ENCODE measurements at places on chromosomes 16 and 17.
A peak's percentile ranks its signal among the peaks of the same experiment; 100 is the strongest.

GRCh38 chr17:60091908-60092331 is 13.2 kb upstream of the HEATR6 start:
- DNase-seq = peak; percentile 57

DNA sequence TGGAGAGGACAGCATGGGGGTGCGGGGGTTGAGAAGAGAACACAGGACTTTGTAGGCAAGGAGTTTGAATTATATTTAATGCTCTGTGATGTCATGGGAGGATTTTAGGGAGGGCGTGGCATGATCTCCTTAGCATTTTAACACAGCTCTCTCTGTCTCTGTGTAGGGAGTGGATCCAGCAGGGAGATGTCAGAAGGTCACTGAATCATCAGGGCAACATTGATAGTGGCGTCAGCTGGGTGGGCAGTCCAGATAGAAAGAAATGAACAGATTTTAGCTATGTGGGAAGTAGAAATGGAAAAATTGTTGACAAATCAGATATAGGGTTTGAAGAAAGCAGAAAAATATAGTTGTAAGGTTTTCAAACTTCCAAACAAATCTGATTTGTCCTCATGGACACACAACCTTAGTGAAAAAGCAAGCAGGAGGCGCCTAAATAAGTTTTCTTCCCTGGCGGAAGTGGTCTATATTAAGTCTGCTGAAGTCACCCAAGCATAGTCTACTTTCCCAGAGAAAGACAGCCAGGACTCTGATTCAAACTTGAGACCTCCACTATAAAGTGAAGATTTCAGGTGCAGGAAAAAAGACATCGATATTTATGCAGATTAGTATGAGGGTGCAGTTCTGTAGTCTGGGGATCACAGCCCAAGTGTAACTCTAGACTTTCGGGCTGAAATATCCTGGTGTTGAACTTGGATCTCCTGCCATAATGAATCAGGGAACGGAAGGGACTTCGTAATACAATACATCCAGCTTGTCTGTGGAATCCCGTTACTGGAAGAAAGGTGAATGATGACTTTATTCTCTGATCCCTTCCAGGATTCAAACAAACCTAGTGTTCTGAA is 10.1 kb upstream of the PCTP start:
- DNase-seq = no peak

DNA sequence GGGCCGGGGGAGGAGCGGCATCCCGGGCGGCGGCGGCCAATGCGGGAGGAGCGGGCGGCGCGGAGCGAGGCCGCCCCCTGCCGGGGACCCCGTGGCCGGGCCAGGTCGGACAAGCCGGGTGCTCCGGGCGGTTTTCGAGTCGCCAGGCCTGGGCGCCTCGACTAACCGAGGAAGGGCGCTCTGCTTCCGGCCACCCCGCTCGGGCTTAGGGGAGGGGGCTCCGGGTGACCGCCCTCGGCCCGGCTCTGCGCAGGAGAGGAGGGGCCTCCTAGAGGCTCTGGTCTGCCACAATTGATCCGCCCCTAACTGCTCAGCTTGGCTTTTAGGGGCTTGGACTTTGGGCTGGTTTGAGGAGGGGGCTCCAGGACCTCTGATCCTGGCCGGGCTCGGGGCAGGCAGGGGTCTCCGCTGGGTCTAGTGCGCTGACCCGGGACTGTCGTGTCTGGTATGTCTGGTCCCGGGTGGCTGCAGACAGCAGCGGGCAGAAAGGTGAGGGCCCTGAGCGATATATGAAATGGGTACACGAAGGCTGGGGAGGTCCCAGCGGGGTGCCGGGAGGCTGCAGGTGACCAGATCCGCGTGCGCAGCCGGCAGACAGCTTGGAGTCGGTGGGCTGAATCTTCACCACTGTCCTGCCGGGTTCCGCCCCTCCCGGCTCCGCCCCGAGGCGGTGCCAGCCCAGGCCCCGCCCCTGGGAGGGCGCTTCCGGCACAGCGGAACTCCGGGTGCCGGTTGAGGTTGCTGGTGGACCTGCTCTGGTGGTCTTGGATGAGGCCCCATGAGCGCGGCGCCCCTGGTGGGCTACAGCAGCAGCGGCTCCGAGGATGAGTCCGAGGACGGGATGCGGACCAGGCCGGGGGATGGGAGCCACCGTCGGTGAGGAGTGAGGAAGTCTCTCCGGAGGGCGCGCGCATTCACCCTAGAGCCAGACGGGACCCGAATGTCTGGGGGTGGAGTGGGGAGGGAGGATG is at the start of gene USB1:
USB1 (plus strand) TSS at position 702 of the 971 bp plus-strand sequence; CDS start at position 779, 77 bp downstream.
- DNase-seq = peak; percentile 54

GRCh38 chr17:29582772-29583171 is 6.7 kb downstream of the GIT1 start:
- no peak for DNase-seq

GRCh38 chr17:67666710-67667109 is 51.0 kb upstream of the NOL11 start:
- DNase-seq = no peak

DNA sequence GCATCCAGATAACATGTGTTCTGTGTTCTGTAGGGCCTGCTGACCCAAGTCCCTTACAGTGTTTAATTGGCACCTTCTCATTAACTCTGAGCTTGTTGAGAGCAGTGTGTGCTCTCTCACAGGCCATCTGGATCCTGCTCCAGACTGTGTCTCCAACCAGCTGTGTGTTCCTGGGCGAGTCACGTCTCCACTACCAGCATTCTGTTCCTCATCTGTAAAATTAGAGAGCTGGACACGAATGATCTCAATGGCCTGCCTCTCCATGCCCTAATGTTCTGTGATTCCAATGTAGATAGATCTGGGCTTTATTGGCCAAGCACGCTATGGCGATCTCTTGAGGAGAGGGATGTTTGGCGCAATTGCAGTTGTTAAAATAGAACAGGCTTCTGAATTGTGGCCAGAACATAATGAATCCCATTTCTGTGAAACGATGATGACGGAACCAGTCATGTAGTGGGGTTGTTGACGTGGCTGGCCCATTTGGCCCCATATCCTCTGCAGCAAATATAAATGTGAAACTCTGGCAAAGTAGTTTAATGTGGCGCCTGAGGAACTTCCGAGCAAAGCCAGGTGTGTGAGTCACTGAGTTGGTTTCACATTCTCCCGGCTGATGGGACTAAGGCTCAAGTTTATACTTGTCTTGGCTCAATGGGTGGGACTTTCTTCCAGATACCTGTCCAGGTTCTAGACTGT is 22.2 kb downstream of the TBX4 start:
- no peak for DNase-seq

DNA sequence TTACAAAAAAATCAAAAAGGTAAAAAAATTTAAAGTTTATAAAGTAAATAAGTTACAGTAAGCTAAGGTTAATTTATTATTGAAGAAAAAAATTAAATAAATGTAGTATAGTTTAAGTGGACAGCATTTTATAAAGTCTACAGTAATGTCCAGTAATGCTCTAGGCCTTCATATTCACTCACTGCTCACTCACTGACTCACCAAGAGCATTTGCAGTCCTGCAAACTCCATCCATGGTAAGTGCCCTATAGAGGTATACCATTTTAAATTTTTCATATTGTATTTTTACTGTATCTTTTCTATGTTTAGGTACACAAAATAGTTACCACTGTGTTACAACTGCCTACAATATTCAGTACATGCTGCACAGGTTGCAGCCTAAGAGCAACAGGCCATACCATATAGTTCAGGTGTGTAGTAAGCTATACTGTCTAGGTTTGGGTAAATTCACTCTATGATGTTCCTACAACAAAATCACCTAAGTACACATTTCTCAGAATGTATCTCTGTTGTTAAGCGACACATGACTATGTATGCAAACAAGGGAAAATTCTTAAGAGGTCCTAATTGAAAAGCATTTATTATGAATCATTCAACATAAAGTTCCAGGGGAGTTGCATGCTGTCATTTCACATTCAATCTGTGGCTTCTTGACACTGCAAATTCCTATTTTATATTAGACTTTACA is 92.3 kb downstream of the SPAG9 start:
- DNase-seq = no peak

DNA sequence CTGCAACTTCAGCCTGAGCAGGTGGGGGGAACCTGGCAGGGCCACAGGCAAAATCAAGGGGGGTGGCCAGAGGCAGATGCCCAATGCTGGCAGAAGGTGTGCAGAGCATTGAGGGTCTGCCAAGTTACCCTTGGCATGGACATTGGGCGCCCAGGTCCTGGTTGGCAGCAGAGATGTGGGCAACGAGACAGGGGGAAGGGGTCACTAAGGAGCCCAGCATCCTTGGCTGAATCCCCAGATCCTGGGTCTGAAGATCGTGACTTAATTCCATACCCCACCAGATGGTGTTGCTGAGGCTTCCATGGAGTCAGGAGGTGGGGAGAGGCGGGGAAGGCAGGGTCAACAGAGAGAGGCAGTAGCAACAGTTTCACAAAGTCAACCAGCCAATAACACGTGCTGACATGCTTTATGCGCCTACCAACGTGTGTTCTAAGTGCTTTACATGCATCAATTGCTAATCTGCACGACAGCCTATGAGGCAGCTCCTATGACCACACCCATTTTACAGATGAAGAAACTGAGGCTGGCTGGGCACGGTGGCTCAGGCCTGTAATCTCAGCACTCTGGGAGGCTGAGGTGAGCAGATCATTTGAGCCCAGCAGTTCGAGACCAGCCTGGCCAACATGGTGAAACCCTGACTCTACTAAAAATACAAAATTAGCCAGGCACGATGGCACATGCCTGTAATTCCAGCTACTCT is 83.3 kb downstream of the GSG1L start:
- DNase-seq = no peak

DNA sequence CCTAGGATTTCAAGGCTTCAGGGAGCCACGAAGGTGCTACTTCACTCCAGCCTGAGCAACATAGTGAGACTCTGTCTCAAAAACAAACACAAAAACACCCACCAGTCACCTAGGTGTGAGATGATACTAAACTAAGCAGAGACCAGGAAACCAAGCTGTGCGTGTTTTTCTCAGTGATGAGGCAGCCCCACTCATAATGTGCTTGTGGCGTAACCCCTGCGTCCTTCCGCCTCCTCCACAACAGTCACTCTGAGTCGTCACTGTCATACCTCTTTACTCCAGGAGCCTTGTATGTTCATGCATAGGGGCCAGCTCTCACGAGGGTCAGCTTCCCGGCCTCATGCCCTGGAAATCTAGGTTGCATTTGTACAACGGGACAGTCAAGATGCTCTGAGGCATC is 31.1 kb upstream of the SLC47A1 start:
- DNase-seq = no peak

- no peak for DNase-seq
Observed at GRCh38 chr16:47063011-47063724, 80.6 kb downstream of the NETO2 start.

- no peak for DNase-seq
Observed at GRCh38 chr17:53142890-53143289, 679.8 kb upstream of the KIF2B start.

DNA sequence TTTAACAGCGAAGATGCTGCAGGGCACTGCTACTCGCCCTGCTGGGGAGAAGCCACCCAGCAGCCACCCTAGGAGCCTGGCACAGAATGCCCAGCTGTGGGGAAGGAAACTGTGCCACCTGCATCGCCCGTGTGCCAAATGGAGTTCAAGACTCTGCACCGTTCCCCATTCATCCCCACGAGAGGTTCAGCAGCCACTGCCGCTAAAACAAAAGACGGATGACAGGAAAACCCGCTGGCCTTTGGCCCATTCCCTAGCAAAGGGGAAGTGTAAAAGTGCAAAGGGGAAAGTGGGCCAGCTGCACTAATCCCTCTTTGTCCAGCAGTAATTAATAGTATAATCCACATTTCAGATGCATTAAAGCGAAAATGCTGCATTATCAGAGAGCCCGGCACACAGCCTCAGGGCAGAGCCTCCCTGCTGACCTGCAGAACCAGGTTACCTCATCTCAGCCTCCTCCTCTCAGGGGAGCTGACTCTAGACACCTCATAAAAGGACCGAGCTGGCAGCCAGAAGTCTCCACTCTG is 37.7 kb downstream of the ZFHX3 start:
- no peak for DNase-seq

DNA sequence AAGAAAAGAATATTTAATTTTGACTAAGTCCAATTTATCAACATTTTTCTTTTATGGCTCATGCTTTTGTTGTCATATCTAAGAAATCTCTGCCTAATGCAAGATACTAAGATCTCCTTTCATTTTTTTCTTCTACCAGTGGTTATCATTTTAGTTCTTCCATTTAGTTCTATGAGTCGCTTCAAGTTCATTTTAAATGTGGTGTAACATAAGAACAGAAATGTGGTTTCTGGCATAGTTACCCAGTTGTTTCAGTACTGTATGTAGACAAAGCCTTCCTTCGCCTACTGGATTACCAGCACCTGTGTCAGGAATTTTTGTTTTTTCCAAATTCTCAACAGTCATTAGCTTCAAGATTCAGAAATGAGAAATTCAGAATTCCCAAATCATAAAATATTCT is 175.7 kb downstream of the PARN start:
- DNase-seq = no peak

DNA sequence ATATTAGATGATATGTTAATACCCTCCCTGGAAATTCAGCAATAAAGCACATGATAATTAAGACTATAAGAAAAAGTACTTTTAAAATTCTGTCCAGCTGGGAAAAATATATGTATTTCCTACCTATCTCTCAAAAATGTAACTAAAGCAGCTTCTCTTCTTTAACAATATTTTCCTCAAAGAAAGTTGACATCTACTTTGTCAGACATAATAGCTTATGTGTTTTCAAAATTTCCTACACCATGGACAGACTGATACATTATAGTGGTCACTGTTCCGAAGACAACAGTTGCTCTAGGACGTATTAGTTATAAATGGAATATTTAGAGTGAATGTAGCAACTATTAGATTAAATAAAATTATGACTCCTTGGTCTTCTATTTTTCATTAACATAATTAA is 131.4 kb upstream of the NACA2 start:
- DNase-seq = no peak

Measured in stromal cell of bone marrow (primary cell).